ENCODE measurements at places on chromosomes 4 and X.
A peak's percentile ranks its signal among the peaks of the same experiment; 100 is the strongest.

GRCh38 chr4:20394512-20394911 lies 142.8 kb downstream of the SLIT2 start:
- DNase-seq = no peak

DNA sequence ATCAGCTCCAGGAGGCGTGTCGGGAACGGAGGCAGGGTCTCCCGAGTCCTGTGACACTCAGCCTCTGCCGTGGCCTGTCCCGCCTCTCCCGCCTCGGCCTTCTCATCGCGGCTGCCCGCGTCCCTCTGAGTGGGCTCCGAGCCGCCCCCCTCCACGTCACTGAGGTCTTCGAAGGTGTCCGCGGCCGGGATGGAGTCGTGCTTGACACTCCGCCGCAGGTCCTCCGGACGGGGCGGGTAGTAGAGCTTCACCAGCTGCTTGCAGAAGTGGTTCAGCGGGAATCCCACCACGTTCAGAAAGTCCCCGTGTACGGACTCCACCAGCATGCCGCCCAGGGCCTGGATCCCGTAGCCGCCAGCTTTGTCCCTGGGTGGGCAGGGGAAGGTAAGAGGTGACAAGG lies 25.0 kb downstream of the ASMTL start:
- no peak for DNase-seq

DNA sequence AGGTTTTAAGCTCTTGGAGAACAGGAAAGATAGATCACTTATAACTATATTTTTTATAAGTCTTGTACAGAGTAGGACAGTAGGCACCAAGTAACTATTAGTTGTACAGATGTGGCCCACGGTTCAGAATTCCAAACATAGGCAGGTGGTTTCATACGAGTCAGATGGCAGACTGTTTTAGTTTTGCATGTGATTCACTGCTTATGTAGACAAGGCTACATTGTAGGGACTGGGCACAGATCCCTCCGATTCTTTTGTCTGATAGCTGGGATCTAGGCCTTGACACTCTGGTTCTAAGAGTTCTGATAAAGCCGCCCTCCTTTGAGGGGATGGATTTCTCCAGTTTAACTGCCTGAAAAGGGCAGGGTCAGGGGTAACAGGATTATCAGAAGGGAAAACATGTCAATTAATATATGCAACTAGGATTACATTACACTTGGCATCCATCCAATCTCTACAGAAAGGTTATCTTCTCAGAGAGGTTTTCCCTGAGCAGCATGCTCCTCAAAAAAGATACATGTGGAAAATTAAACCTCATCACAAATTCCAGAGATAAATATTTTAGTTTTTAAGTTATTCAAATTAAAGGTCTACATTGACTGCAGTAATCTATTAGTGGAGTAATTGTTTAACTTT lies 87.8 kb downstream of the SPRY1 start:
- DNase-seq = no peak

- DNase-seq = no peak
These were observed 27.4 kb downstream of the PHKA2 start for GRCh38 chrX:18956303-18957032.

- no peak for DNase-seq
These were observed 57.5 kb downstream of the FAM13A start for GRCh38 chr4:88999392-88999930.

- DNase-seq = no peak
These were observed 61.8 kb downstream of the RHOH start for GRCh38 chr4:40258627-40259026.

DNA sequence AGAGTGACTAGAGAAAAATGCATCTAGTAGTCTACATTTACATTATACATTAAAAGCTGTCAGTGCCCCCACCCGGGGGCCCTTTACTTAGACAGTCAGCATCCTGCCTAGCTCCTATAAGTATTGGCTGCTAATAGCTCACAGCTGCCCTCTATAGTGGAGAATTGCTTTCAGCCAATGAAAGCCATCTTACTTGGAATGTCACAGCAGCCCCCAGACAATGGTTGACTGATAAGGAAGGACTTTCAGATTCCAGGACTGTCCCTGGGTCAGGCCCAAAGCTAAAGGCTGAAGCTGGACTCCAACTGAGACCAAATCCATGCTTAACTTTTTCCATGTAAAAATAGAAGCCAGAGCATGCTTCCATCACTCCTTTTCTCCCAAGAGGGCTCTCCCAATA lies 196.9 kb downstream of the ANKRD50 start:
- no peak for DNase-seq

GRCh38 chr4:128847082-128847724 lies 37.7 kb downstream of the JADE1 start:
- DNase-seq = no peak

GRCh38 chr4:181504924-181505323 lies 738.3 kb upstream of the TENM3 start:
- peak; percentile 44 for DNase-seq

DNA sequence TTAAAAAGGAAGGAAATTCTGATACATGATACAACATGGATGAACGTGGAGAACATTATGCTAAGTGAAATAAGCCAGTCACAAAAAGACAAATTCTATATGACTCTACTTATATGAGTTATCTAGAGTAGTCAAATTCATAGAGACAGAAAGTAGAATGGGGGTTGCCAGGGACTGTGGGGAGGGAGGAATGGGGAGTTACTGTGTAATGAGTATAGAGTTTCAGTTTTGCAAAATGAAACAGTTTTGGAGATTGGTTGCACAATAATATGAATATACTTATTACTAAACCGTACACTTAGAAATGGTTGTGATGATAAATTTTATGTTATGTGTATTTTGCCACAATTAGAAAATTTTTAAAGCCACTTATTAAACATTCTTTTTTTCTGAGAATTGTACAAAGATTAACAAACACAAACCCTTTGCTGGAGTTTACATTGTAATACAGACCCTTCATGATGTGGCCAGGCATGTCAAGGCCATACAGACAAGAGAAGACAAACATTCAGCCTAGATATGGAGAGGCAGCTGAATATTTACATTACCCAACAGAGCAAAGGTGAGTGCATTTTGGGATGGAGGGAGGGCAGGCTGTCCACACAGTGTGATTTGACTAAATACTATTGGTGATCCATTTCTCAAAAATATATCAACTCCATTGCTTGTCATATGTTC lies 21.2 kb upstream of the GPC3 start:
- DNase-seq = no peak

DNA sequence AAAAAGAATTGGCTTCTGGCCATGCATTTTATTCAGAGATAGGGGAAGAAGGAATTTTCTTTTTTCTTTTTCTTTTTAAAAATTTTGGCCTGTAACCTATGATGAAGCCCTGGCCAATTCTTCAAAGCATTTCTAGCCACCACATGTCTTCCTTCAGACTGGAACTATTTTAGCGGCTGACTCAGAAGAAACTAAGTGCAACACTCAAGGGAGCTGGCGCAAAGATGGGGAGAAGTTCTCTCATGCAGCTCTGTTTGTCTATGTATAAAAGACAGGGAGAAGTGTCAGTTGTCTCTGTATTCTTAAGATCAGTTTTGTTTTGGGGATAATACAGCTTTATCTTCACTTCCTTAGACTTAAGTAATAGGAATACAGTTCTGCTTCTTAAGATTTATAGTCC lies 46.1 kb downstream of the MBNL3 start:
- no peak for DNase-seq

DNA sequence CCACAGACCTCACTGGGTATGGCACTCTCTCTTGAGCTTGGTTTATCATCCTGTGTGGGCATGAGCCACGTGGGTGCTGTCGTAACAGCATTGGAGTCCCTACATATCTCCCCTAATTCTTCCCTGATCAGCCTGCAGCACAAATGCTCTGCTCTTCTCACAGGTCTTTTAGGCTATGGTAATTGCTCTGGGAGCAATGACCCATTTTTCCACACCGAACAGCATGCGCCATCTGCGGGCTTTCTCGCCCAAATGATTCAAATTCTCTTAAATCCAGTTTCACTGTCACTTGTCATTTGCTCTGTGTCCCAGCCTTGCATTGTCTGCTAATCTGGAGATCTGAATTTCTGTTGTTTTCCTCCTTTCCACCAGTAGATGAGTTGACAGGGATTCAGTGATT lies 48.9 kb upstream of the GATB start:
- no peak for DNase-seq

DNA sequence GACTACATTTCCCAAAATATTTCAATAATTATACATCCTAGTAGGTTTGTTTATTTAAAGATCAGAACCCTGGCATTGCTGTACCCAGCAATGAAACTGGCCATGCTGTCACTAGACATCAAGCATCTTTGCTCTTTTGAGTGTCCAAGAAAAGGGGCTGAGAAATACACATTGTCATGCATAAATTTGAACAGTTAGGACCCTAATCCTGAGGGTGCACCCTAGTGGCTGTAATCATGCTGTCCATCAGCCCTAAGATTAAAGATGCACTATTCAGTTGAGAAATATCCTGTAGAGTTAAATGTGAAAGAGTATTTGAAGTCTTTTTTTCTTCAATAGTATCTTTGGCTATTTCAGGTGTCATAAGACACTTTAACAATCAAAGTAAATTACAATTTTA lies 108.8 kb downstream of the NFKB1 start:
- DNase-seq = no peak

DNA sequence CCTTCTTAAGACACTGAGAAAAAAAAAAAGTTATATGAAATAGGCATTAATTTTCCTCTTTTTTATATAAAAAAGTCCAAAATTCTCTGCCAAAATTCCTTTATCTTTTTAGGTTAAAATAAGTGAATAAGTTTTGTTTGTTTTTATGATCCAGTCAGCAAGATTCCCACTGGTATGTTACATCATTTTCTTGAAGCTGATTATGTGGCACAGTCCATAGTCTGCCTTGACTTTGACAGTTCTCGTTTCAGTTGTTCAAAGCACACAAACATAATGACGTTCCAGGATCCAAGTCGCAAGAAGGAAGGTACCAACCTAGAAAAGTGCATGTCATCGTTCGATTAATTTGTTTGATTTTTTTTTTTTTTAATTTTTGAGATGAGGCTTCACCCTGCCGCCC lies 9.1 kb downstream of the UCP1 start:
- DNase-seq = no peak

DNA sequence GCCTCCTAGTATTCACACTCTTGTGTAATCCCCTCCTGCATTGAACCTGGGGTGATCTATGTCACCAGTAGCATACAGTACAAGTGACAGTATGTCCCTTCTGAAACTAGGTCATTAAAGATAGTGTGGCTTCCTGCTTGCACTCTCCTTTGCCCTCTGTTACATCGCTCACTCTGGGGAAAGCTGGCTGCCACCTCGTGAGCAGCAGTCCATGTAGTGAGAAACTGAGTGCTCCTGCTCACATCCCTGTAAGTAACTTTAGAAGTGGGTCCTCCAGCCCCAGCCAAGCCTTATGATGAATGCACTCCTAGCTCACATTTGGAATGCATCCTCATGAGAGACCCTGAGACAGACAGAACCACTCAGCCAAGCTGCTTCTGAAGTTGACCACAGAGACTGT lies 89.8 kb upstream of the TNIP3 start:
- no peak for DNase-seq

DNA sequence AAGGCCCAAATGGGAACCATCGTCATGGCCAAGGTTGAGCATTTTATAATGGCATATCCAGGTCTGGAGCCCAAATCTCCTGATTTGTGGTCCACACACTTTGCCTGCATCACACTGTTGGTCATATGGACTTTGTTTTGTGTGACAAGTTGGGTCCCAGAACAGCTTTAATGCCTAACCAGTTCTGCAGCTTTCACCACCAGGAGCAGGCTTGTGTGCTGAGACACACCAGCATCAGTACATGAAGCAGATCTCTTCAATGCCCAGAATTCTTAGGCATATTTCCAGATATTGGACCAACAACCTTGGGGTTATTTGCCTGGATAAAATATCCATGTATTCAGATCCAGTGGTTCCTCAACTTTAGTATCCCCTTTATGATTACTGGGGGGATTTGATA lies 371.3 kb downstream of the FBXW7 start:
- DNase-seq = no peak

GRCh38 chr4:53559021-53559620 lies 32.2 kb downstream of the LNX1 start:
- DNase-seq = no peak

- DNase-seq = no peak
These were observed 80.0 kb downstream of the IL21 start for GRCh38 chr4:122540838-122541237.

- DNase-seq = no peak
These were observed 137.6 kb downstream of the EGF start for GRCh38 chr4:110049951-110050925.

DNA sequence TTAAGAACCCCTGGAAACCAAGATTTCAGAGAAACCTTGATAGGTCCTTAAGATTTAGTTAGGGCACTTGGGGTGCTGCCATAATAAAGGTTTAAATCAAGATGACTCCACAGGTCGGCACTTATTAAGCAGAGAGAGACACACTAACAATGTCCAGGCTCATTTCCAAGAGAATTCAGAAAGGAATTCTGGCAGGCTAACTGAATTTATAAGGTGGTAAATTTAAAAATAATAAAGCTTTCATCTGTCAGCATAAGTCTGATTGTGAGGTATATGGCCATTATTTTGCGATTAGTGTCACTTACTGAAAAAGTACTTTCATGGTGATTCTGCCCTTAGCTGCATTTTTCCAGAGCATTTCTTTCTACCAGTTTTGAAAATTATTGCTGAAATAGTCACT lies 472.7 kb downstream of the ARAP2 start:
- DNase-seq = no peak

DNA sequence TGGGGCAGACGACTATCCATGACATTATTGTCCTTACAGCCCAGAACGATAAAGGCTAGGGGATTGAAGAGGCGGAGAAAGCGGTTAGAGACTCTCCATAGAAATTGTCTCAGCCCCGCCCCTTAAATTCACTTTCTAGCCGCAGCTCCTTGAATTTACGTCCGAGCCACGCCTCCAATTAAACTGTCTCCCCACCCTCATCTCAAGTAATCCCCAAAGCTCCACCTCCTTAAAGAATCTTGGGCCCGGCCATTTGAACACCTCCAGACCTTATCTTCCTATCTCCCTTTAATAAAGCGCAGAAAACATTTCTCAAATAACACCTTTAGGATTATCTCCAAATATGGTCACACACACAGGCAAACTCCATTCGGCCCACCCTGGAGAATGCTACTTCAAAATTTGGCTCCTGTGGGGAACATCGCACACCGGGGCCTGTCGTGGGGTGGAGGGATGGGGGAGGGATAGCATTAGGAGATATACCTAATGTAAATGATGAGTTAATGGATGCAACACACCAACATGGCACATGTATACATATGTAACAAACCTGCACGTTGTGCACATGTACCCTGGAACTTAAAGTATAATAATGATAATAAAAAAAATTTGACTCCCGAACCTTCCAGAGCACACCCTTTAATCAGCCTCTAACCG lies 7.2 kb upstream of the MAGIX start:
- DNase-seq = no peak

DNA sequence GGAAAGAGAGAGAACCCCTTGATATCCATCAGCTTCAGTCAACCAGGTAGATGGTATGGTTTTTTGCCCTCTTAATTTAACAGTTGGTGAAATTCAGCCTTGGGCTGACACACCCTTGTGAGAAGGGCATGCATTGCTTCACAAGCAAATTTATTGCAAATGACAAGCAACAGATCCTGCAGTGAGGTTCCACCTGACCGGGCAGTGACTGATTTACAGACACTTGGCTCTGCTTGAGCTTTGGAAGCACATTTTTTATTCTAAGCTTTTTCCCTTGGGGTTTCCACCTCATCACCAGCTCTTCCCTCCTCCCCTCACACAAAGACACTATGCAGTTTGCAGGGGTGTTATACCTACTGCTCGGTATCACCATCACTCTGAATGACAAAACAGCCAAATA lies 28.3 kb upstream of the SERTM2 start:
- no peak for DNase-seq

- no peak for DNase-seq
These were observed 115.7 kb downstream of the NDST4 start for GRCh38 chr4:114997576-114998247.

- no peak for DNase-seq
These were observed 90.8 kb upstream of the TSPAN5 start for GRCh38 chr4:98749206-98749605.
